Kidney (tissue), 22 donors: ENCODE measurements at places on chromosomes 2 and 18.
A peak's percentile ranks its signal among the peaks of the same experiment; 100 is the strongest.

DNA sequence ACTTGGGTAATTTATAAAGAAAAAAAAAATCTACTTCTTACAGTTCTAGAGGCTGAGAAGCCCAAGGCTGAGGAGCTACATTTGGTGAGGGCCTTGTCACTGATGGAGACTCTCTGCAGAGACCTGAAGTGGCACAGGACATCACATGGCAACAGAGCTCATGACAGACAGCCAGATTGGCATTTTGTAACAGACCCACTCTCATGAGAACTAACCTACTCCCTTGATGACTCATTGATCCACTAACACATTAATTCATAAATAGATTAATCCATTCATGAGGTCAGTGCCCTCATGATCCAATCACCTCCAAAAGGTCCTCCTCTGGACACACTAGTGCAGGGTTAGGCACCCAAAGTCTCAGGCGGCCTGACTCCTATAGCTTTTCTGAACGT, 318.4 kb downstream of the GULP1 start:
- no peak for DNase-seq

- peak; percentile 62 for DNase-seq
Measured at GRCh38 chr2:129396980-129397599, 582.4 kb upstream of the RAB6C start.

GRCh38 chr2:235551965-235552364, 58.1 kb downstream of the AGAP1 start:
- peak; percentile 83 for DNase-seq

- no peak for DNase-seq
Measured at GRCh38 chr18:79527656-79528315, 132.1 kb downstream of the NFATC1 start.

DNA sequence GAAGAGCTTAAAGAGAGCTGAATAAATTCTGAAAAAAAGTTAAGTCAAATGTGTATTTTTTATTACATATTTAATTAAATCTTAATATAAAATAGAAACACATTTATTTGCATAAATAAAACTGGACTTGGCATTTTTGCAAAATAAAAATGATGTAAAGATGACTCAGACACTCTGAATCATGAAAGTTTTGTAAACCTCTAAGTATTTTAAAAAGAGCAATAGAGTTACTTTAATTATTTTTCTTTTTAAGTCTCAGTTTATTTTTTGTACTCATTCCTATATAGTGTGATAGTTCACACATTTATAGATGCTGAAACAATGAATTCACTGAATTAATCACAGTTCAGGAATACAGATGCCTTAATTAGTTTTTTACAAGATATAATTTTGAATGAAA, 109.9 kb upstream of the DTNA start:
- no peak for DNase-seq

- DNase-seq: peak; percentile 62
Measured at GRCh38 chr2:205827809-205828365, 145.6 kb downstream of the NRP2 start.

DNA sequence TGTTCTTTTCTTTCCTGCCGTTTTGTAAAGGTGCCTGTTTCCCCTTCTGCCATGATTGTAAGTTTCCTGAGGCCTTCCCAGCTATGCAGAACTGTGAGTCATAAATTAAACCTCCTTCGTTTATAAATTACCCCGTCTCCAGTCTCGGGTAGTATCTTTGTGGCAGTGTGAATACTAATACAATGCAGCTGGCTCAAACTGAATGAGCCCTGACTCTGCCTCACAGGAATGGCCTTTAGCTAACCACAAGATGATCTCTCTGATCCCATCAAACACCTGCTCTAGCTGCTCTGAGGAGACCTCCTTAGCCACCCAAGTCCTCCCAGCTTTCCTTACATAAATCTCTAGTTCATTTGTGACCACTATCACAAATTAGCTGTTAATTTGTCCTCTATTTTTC, 41.5 kb upstream of the CAB39 start:
- DNase-seq: no peak

- no peak for DNase-seq
Measured at GRCh38 chr2:238651306-238652052, 196.4 kb upstream of the TWIST2 start.

DNA sequence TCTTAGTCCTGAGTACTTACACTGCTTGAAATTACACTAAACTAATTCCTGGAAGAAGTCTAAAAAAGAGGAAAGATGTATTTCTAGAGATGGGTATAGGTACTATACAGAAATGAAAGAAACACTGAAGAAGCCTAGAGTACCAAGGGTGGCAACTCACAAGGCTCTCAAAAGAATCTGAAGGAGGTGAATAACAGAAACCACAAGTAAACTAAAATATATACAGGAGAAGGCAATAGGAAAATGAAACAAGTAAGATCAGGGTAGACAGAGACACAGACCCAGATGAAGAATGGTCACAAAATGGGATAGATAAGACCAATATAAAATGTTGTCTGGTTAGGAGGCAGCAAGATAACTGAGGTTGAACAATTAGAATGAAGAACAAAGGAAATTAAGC, 59.9 kb downstream of the USP37 start:
- no peak for DNase-seq

- DNase-seq: no peak
Measured at GRCh38 chr18:30988440-30988839, 54.1 kb downstream of the DSC3 start.

DNA sequence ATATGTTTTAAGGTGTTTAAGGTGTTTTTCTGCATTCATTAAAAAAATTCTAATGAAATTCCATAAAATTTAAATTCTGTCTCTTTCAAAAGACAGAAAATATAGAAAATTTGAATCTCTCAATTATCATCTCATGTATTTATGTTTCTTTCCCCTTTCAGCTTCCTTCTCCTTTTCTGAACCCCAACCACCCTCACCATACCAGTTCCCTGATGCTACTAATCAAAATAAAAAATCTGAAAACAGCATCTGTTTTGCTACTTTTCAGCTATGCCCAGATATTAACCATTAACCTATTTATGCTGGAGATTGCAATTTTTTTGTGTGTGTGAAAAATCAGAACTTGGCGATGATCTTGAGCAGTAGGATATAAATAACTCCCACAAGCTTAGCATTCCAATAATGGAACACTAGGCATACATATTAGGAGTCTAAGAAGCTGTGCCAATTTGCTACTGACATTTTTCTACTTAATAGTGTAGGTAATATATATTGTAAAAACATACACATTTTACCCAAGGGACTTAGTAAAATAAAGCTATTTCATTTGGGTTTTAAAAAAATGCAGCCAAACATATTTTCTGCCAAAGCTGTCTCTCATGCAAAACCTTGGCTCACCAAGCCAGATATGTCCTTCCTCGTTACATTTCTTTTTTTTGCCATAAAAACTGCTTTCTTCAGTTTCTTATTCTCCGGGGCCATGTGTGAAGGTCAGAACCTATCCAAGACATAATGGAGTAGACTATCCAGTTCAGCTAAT, 32.6 kb upstream of the AGPS start:
- no peak for DNase-seq

DNA sequence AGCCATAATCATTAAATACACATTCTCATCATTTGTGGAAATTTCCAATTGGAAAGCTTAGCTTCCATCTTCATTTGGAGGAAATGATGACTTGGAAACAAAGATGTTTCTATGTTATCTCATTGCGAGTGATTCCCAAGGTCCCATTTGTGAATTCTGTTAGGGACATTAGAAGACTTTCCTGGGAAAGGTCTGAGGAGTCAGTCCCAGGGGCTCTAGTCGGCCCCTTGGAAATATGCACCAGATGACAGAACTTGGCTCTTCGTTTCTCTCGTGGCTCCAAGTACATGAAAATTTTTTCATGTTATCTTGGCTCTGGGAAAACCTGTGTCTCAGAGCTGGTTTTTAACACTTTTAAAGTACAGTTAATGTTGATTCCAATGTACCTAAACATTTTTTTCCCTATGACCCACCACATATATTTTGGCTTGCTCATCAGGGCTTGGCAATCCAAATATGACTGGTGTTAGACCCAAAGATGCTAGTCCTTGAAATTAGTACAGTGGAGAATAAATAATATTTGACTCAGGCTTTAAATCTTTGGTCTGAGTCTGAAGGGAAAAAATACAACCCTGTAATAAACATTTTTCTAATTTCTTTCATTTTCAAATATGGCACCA, 15.4 kb upstream of the CAVIN2 start:
- no peak for DNase-seq

- DNase-seq: no peak
Measured at GRCh38 chr2:19722531-19722971, 179.2 kb downstream of the TTC32 start.

DNA sequence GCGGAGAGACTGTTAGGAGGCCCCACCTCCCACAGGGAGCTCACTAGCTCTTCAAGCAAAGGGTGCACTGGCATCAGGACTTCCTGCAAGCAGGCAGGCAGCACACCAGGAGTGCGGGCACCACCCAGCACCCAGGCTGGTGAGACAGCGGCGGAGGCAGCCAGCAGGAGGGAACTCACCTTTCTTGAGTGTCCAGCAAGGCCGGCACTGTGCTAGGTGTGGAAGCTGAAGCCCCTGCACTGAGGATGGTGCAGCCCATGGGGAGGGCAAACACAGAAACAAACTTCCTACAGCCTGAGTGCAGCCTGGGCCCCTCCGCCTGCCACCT, 100.7 kb upstream of the ID2 start:
- no peak for DNase-seq

- DNase-seq: no peak
Measured at GRCh38 chr18:6279308-6279707, 135.4 kb downstream of the L3MBTL4 start.

DNA sequence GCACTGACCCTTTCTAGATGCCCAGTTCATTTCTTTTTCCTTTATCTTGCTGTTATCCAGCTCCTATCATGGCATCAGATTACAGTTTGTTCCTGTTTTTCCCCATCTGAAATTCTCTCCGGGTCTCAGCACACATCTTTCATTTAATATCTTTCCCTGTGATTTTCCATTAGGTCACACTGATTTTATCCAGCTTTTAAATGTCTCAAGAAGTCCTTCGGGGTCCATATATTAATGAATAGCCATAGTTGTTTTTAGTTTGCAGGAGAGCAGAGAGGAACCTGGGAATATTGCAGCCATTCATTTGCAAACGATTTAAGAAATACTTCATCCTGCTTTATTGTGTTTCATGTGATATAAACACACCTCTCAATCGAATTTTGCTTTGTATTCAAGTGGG, 374.2 kb downstream of the TDRD15 start:
- DNase-seq: peak; percentile 7

GRCh38 chr2:132670496-132671150, 618 bp upstream of the LYPD1 start:
- peak; percentile 64 for DNase-seq

DNA sequence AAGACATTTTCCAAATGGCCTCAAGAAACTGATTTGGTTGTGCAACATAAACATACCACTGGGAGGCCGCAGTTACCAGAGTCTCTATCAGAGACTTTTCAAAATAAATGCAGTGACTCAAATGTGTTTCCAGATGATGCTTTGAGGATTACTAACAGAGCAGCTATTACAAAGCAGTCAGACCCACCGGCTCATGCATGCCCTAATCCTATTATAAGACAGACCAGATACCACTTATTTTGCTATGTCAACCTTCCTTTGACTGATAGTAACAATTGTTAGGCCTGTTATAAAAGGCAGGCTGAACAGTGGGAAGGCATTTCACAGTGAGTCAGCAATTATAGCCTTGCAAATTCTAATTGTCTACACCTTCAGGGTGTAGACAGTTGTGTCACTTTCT, 217.7 kb downstream of the LRRTM1 start:
- DNase-seq: no peak

- DNase-seq: no peak
Measured at GRCh38 chr2:190664240-190664639, 15.4 kb downstream of the NAB1 start.

GRCh38 chr18:54210463-54210862, 14.0 kb downstream of the MBD2 start:
- no peak for DNase-seq

DNA sequence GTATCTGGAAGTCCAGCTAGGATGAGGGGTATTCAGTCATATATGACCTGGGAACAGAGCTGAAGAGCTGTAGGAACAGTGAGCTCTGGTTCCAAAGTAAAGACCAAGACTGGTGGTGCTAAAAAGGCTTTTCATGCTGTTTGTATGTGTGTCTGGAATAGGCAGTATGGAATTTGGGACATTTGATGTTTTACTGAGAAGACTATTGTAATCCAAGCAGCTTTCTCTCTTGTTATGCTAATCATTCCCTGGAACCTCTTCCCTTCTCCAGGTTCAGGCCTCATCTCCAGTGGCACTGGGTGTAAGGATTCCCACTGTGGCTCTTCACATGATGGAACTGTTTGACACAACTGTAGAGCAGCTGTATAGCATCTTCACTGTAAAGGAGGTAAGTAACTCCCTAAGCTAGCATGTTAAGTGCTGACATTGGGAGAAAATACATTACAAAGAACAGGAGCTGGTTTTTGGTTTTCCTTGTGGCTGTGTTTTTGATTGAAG, 23.3 kb downstream of the C2orf74 start:
- DNase-seq: no peak

GRCh38 chr2:188845692-188846091, 128.5 kb upstream of the COL3A1 start:
- DNase-seq: no peak

DNA sequence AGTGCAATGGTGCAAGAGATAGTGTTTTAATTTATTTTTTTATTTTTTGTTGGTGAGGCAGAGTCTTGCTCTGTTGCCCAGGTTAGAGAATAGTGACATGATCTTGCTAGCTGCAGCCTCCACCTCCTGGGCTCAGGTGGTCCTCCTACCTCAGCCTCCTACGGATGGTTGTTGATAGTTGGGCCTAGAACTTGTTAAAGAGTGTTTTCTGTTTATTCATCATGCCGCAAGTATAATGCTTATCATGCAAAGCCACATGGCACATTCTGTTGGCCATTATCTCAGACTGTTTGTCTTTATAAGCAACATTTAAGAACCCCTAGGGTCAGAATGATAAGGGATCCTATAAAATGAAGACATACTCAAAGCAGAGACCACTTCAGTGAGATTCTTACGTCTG, 1.7 kb downstream of the UGGT1 start:
- DNase-seq: no peak

- no peak for DNase-seq
Measured at GRCh38 chr2:51697095-51697494, 665.2 kb upstream of the NRXN1 start.

DNA sequence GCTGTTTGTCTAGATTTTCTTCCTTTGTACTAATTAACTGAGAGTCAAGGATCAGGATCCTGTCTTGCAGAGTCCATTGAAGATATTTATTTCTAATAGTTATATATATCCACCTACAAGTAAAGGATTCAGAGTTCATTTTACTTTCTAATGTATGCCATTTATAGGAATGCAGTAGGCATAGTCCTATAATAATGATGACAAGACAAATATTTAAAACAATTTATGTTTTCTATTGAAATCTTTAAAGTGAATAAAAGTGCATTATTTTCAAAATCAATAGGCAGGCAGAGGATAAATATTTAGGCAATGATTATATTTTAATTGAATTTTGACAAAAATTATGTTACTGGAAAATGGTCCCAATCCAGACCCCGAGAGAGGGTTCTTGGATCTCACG, 1430.8 kb upstream of the NXPH2 start:
- no peak for DNase-seq

DNA sequence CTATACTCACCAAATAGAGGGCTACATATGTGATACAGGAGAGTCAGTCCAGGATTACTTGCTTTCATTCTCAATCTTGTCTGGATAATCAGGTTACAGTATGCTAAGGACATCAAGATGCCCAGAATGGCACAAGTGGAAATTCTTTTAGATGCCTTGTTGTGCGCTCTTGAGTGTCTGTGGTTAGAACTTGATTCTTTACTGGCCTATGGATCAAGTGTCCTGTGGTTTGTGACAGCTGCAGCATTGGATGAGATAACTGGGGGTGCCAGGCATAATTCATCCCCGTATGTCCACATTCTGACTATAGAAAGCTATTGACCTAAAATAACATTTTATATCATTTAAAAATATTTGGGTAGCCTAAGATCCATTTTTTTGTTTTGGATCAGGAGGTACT, 40.1 kb downstream of the CDC42EP3 start:
- DNase-seq: no peak
